ENCODE measurements at places on chromosomes 6 and 20. TPM values are rescaled to one million over a fixed set of nuclear protein-coding genes. Genes with fewer than 3 reads are reported as not detected.

The HTR1E gene
- not detected for total RNA-seq

The SPINT4 gene
- not detected for total RNA-seq

GRCh38 chr6:18011287-18011686 is 23.9 kb upstream of the KIF13A start:
- no peak for DNase-seq

- DNase-seq: no peak
Observed at GRCh38 chr6:159727717-159728445, 575 bp downstream of the WTAP start.

- DNase-seq: no peak
Observed at GRCh38 chr20:25588491-25588890, 3.2 kb upstream of the NINL start.

DNA sequence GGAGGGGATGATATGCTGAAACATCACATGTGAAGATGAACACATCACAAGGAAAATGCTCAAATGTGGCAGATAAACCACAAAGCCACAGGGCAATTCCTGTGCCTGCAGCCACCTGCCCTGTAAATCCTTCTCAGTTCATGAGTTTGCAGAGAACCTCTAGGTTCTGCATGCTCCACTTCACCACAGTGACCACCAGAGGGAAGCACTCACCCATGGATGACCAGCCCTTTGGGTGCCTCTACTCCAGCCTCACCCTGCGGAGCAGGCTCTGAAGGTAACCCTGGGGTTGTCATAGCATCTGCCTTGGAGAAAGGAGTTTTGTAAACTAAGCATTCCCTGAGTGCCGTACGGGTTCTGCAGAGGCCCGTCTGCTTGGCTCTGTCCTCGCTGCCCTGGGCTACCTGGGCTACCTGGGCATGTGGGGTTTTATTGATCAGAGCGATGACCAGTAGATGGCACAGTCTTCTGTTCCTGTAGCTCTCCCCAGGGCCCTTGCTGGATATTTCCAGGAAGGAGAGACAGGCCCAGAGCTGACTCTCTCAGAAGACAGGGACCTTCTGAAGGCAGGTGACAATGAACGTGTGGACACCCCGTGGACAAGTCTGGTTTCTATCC is 31.7 kb upstream of the CST1 start:
- DNase-seq: no peak

DNA sequence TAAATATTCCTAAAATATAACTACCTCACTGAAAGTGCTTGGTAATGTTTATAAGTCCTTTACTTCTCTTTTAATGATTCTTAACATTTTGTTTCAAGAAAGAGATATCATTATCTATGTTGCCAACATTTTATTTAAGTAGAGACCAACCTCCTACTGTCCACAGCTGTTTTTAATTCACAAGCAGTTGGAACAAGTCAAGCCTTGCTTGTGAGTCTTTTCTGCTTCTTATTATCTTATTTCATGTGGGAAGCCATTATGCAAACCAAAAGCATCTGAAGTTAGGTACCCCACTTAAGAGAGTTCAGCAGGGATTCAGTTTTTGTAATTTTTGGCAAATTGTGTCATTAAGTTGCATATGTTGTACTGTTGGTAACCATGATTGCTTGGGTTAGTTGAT is 1714.5 kb downstream of the GRIK2 start:
- no peak for DNase-seq

DNA sequence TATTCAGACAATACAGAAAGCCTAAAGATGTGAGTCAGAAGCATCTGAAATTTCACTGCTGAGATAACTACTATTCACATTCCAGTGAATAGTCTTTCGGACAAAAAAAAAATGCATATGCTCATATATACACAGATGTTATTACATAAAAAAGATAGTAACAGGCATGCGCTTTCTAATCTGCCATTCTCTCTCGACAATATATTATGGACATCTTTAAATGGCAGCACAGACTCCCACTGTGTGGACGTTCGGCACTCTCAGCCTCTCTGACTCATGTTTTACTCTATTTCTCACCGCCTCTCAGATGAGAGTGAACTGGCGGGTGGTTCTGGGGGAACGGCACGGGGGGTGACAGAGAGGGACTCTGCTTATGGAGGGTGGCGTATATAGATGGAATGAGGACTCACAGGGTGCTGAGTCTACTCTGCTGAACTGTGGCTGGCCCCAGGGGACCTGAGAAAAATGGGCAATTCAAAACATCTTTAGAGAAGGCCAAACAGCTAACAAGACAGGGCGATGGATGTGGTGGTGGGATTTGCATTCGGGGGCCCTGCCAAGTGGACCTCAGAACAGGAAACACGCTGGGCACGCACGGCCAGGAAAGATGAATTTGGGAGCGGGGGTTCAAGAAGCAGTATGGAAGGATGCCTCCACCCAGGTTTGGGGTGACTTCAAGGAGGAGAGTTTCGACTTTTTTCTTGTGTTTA is 68.9 kb downstream of the MDGA1 start:
- no peak for DNase-seq

DNA sequence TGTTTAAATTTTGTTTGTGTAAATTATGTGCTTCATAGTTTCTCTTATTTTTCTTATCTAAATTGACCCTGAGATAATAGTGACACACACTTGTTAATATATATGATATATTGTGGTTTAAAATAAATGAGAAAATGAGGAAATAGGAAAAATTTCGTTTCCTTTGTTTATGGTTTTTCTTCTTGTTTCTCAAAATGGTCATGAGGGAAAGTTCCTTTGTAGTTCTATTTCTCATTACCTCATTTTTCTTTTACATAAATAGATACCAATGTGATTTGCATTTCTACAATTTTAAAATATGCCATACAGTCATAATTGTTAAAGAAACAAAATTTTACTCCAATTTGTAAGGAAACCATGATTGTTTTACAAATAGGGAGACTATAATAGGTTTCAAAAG is 9.2 kb downstream of the OR2A4 start:
- no peak for DNase-seq

- DNase-seq: no peak
Observed at GRCh38 chr6:145141572-145141971, 593.7 kb downstream of the EPM2A start.

- peak; percentile 78 for DNase-seq
Observed at GRCh38 chr20:58001381-58001780, 227.1 kb downstream of the ANKRD60 start.
